Pancreas (tissue), 10 donors: ENCODE measurements at places on chromosomes 11 and 22.

- H3K27me3 ChIP-seq = no peaks in the 10 kb centered on the region
- H3K4me1 ChIP-seq = peaks cover 37% of the 10 kb centered on the region
- peak; percentile 97 for DNase-seq
- H3K36me3 ChIP-seq = no peaks in the 10 kb centered on the region
These were observed 39.6 kb downstream of the NUMA1 start for GRCh38 chr11:72040491-72041363.

DNA sequence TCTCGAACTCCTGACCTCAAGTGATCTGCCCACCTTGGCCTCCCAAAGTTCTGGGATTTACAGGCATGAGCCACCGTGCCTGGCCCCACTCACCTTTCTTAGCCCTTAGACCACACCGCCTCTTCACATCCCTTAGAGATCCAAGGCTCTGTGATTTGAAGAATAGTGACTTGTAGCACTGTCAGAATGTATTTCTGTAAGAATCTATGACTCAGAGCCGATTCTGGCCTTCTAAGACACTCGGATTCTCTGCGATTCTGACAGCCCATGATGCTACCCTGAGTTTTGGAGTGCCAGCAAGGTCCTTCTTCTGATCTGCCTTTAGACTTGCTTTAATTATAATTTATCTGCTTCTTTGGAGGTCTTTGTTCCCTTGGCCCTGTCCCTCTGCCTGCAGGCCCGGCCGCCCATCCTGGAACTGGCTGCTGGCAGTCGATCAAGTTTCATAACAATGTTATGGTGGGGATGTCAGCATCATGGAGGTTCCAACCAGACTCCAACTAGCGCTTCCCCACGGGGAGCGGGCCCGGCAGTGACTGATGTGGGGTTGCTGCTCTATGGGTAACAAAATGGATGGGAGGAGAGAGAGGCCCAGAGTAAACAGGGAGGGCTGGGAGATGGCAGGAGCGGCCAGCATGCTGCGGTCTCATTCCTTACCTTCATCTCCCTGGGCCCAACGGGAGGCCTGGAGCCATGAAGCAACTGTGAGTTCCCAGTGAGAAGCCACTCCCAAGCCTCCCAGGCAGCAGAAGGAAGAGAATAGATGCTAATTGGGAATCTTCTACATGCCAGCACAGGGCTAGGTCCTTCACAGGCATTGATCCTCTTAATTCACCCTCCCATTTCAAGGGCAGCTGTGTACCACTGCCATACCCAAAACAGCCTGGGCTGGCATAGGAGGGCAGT is 55.7 kb upstream of the RASD2 start:
- no peak overlapping the region for H3K4me3 ChIP-seq
- no peak overlapping the region for H3K27ac ChIP-seq
- DNase-seq = no peak
- no peaks in the 10 kb centered on the region for H3K27me3 ChIP-seq
- no peaks in the 10 kb centered on the region for H3K4me1 ChIP-seq
- no peaks in the 10 kb centered on the region for H3K36me3 ChIP-seq

DNA sequence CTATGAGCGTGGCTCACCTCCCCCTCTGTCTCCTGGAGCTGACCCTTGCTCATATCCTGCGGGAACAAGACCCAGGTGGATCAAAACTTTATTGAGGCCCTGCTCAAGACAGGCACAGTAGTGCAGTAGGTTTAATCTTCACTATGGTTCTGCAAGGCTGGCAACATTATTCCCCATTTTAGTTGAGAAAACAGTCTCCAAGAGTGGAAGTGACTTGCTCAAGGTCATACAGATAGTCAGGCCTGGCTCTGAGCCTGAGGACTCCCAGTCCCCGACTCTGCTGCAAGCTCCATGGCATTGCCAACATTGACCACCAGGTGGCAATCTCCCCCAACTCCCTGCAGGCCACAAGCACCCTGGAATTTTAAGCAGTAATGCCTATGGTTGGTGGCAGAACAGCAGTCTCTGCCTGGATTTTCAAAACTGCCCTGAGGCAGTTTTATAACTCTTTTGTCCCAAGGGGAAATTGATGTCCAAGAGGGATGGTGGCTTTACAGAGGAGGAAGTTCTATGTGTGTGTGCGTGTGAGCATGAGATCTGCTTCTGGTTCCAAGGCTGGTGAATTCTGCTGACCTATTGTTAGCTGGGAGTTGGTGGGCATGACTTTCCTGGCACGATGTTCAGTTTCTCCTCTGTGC is 34.1 kb downstream of the NEU3 start:
- no peaks in the 10 kb centered on the region for H3K36me3 ChIP-seq
- no peaks in the 10 kb centered on the region for H3K27me3 ChIP-seq
- no peaks in the 10 kb centered on the region for H3K4me1 ChIP-seq
- no peak overlapping the region for H3K27ac ChIP-seq

DNA sequence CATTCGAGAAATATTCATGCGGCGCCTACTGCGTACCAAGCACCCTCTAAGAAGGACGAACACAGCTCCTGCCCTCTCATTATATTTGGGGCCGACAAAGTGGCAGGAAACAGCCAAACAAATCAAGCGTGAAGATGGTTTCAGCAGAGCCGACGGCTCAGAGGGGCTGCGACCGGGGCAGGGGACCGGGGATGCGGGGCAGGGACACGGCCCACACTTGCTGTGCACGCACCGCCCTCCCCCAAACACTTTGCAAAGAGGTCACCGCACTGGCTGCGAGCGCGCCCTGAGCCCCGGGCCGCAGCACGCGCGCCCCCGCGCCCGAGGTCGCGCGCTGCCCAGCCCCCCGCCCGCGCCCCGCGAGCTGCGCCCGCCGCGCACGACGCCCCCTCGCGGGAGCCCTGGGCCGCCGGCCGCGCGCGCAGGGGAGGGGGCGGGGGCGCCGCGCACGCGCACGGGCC is 255 bp upstream of the SYNGR1 start:
- peak overlapping the region; percentile 69 for H3K27ac ChIP-seq
- H3K27me3 ChIP-seq = no peaks in the 10 kb centered on the region
- H3K4me1 ChIP-seq = no peaks in the 10 kb centered on the region
- peak overlapping the region; percentile 74 for H3K4me3 ChIP-seq
- H3K36me3 ChIP-seq = no peaks in the 10 kb centered on the region

GRCh38 chr11:3158821-3159220 is 6.3 kb downstream of the OSBPL5 start:
- H3K27ac ChIP-seq = no peak overlapping the region
- H3K36me3 ChIP-seq = no peaks in the 10 kb centered on the region
- H3K4me3 ChIP-seq = no peak overlapping the region
- H3K4me1 ChIP-seq = peaks cover 13% of the 10 kb centered on the region
- no peak for DNase-seq

- no peak overlapping the region for H3K4me3 ChIP-seq
- H3K27me3 ChIP-seq = no peaks in the 10 kb centered on the region
- no peak for DNase-seq
- H3K36me3 ChIP-seq = no peaks in the 10 kb centered on the region
These were observed 55.8 kb upstream of the CEP295 start for GRCh38 chr11:93605642-93606041.

DNA sequence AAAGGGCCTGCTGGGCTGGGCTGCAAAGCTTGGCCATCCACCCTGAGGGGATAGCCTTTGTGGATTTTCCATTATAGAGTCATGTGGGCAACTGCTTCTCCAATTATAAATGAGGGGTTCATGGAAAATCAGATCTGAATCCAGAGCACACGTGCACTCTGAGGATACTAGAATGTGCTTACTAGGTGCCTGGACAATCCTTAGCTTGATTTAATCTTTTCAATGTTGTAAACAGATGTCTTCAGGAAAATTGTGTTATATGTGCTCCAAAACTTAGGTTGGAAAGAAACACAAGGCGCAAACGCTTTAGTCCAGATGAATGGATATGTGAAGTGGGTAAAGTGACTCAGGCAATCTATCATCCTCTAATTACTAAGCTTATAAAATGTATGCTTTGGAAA is 92.0 kb downstream of the SLC17A6 start:
- H3K27ac ChIP-seq = no peak overlapping the region
- H3K4me1 ChIP-seq = no peaks in the 10 kb centered on the region
- H3K36me3 ChIP-seq = no peaks in the 10 kb centered on the region
- no peak for DNase-seq
- H3K27me3 ChIP-seq = no peaks in the 10 kb centered on the region

DNA sequence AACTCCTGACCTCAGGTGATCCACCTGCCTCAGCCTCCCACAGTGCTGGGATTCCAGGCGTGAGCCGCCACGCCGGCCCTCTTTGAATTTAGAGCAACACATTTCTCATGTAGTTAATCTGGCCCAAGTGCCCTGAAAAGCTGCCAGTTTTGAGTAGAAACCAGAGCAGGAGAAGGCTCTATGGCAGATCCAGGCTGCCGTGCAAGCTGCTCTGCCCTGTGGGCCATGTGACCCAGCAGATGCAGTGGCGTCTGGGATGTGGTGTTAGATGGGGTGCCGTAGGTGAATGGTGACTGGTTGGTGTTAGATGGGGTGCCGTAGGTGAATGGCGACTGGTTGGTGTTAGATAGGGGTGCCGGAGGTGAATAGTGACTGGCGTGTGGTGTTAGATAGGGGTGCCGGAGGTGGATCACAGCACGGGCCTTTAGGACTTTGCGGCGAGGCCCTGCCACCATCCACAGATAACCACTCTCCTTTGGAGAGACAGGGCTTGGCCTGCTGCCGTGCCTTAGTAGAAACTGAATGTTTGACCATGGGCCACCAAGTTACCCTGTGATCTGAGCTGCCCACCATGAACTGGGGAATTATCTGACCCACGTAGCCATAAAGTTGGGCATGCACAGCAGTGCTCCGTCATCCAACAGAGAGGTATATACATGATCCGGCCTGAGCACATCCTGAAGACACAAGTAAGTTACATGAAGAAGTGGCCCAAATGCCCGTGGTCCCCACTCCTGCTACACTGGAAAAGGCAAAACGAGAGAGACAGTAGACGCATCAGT is 32.7 kb downstream of the ASCL2 start:
- no peaks in the 10 kb centered on the region for H3K4me1 ChIP-seq
- H3K4me3 ChIP-seq = no peak overlapping the region
- DNase-seq = no peak
- H3K36me3 ChIP-seq = no peaks in the 10 kb centered on the region
- H3K27me3 ChIP-seq = no peaks in the 10 kb centered on the region
- no peak overlapping the region for H3K27ac ChIP-seq

DNA sequence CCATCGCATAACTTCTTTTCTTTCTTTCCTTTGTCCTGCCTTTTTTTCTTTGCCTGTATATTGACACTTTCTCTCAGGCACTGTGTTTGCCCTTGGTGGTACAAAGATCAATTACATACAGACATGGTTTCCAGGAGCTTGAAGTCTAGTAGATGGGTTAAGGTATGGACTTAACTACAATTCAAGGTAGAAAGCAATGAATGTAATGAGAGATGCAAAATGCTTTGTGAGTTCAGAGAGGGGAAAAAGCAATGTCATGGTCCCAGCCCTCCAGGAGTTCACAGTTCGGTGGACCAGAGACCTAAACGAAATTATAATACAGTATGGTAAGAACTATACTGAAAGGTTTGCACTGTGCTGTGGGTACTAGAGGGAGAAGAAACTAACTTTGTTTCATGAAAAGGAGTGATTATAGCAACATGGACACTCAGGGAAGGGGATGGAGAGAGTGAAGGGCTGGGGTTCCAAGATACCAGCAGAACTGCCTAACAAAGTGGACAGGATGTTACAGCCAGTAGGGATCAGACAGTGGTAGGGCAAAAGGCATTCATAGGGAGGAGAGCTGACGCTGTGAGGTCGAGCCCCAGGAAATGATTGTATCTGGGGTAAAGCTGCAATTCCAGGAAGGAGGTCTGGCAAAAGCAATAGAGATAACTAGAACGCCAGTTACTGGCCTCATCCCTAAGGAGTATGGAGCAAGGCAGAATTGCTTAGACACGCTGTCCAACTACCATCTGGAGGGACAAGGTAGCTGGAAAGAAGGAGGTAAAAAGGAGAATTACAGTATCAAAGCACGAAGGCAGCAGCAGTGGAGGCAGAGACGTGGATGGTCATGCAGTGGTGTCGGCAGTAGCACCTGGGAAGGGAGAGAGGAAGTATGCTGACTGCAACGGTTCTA is 158.3 kb upstream of the MTMR2 start:
- H3K27ac ChIP-seq = no peak overlapping the region
- H3K4me3 ChIP-seq = no peak overlapping the region
- H3K27me3 ChIP-seq = no peaks in the 10 kb centered on the region
- no peaks in the 10 kb centered on the region for H3K4me1 ChIP-seq
- H3K36me3 ChIP-seq = no peaks in the 10 kb centered on the region

- H3K27me3 ChIP-seq = no peaks in the 10 kb centered on the region
- H3K27ac ChIP-seq = no peak overlapping the region
- no peaks in the 10 kb centered on the region for H3K36me3 ChIP-seq
- no peak for DNase-seq
These were observed 3.4 kb downstream of the TYR start for GRCh38 chr11:89181111-89181510.
